ENCODE measurements at places on chromosomes 4 and X. TPM values are rescaled to one million over a fixed set of nuclear protein-coding genes. Genes with fewer than 3 reads are reported as not detected.

TENM3 gene
- 17.7 TPM for polyA plus RNA-seq

NDST3 gene
- not detected for polyA plus RNA-seq

DDX60 gene
- 5.0 TPM for polyA plus RNA-seq

POU3F4 gene
- polyA plus RNA-seq: not detected

PNCK gene
- 3.5 TPM for polyA plus RNA-seq

CENPVL3 gene
- 0.10 TPM for polyA plus RNA-seq

- no peak for DNase-seq
Measured at GRCh38 chr4:80027611-80028010, 45.4 kb downstream of the ANTXR2 start.

DNA sequence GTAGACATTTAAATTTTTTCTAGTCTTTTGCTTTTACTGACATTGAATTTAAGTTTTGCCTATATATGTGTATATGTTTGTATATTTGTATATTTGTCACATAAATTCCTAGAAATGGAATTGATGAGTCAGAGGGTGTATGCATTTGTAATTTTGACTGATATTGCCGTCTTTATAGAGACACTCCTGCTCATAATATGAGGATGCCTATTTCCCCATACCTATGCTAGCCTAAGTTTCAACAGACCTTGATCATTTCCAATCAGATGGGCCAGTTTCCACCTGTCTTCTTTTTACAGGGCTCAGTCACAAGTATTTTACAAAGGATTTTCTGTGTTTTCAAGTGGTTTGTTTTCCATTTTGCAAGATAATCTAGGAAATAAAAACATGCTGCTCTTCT, 10.8 kb downstream of the PDLIM5 start:
- no peak for DNase-seq

DNA sequence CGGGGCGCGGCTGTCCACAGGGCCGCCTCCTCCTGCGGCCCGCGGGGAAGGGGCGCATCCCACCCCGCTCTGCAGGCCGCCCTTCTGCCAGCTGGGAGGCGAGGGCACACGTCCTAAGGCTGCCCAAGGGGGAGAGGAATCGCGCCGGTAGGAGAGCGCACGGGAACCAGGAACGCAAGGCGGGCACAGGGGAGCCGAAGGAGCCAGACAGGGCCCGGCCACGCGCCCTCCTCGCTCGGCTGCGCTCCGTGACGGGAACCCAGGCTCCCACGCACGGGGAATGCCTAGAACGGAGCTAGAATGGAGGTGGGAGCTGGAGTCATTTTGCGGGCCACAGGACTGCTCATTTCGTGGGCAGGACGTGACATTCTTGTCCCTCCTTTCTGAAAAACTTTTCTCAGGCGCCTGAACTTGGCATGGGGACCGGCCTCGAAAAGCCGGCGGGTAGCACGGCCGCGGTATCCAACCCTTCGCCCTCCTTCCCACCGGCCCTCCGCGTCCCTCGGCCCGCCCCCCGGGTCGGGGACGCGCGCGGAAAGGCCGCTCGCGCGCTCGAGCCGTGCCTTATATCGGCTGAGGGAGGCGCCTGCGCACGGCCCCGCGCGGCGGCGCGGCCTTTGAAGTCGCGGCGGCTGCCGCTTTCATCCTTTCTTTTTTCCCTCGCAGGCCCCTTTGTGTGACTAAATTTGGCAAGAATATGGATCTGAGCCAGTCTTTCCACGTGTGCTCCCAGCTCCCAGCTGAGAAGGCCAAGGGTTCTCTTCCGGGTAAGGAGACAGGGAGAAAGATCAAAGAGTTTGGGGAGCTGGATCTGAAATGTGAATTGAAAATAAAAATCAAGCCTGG, 4.2 kb upstream of the LEF1 start:
- DNase-seq: peak; percentile 72

DNA sequence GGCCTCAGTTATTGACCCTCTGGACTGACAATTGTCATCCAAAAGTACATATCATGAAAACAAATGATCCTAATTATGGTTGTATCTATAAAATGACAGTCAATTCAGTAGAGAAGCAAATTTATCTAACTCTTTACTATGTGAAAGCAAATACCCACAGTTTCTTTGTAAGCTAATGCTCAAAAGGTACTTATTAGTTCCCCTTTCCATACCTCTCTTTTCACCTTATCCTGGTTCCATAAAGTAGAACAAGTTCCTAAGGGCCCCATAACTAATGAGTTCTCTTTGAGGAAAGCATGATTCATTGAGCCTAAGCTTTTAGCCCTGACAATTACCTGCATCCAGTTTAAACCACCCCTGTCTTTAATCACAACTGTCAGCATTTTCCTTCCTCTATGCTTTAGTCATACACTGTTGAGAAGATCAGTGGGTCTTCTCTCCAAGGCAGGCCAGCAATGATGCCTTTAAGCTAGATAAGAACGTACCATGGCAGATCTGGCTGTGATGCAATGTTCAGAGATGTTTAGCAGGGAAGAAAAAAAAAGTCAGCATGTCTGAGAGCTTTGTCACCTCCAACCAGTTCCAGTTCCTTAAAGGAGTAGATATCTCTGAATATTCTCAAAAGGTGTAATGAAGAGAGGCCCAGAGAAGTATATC, 179.7 kb upstream of the RASGEF1B start:
- DNase-seq: no peak

GRCh38 chr4:19224820-19225219, 1026.9 kb upstream of the SLIT2 start:
- no peak for DNase-seq

DNA sequence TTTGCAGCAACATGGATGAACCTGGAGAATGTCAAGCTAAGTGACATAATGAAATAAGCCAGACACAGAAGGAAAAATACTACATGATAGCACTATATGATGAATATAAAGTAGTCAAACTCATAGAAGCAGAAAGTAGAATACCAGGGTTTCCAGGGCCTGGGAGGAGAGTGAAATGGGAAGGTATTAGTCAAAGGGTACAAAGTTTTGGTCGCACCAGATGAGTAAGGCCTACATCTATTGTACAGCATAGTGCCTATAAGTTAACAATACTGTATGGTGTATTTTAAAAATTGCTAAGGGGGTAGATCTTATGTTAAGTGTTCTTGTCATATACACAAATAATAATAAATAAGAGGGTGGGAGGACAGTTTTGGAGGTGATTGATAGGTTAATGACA, 41.5 kb downstream of the ENOX2 start:
- DNase-seq: no peak

DNA sequence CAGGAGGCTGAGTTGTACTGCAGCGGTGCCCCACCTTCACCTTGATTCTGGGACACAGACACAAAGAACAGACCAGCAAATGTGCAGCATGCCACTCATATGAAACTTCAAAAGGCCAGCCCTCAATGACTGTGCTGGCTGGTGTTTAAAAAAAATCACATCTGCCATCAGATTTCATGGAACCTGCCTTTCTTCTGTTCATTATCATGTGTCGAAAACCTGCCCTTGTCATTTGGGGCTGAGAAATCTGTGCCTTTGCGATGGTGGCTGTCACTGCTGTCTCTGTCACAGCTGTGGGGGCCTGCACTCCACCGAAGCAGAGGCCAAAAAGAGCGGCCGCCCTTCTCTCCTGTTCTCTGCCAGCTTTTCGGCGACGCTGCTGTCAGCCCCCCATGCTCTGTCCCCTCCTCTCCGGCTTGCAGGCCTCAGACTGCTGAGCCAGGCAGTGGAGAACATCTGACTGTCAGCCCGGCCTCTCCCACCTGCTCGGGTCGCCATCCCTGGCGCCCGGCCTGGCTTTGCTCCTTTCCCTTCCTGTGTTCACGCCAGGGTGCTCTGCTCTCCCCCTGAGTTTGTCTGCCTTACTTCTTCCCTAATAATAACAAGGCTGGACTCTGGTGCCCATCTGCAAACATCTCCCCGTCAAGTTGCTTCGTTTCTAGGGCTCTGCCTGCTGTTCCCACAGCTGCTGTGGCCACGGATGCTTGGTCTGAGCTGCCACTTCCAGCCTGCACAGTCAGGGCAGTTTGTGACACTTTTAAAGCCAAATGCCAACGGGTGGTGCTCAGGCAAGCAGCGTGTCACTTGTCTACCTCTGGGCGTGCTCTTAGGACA, 355.2 kb downstream of the UNC5C start:
- DNase-seq: peak; percentile 8

- no peak for DNase-seq
Measured at GRCh38 chr4:173535165-173535902, 5.3 kb upstream of the HAND2 start.

- no peak for DNase-seq
Measured at GRCh38 chr4:13067077-13067476, 417.1 kb downstream of the RAB28 start.

DNA sequence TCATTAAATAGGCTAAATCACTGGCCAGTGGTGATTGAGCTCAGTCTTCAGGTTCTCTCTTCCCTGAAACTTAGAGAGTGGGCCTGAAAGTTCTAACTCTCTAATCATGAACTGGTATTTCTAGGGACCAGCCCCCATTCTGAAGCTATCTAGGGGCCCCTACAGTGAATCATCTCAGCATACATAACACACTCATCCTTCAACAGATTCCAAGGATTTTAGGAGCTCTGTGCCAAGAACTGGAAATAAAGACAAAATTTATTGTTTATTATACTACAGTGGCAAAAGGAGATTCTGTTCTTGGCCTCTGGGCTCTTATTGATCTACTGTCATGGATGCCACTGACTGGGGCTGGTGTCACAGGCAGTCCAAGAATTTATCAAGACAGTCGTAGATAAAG, 263.8 kb upstream of the IGFBP7 start:
- no peak for DNase-seq

DNA sequence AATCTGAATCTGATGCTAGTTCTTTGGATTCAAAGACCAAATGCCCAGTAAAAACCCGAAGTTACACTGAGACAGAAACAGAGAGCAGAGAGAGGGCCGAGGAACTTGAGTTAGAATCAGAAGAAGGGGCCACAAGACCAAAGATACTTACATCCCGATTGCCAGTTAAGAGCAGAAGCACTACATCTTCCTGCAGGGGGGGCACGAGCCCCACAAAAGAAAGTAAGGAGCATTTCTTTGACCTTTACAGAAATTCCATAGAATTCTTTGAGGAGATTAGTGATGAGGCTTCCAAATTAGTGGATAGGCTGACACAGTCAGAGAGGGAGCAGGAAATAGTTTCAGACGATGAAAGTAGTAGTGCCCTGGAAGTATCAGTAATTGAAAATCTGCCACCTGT, 309.3 kb downstream of the ANK2 start:
- no peak for DNase-seq

- no peak for DNase-seq
Measured at GRCh38 chr4:1567519-1567807, 116.7 kb downstream of the FAM53A start.

GRCh38 chrX:154348114-154348531, 26.3 kb downstream of the FLNA start:
- DNase-seq: no peak

- DNase-seq: no peak
Measured at GRCh38 chr4:75908555-75908954, 6.3 kb upstream of the PPEF2 start.

DNA sequence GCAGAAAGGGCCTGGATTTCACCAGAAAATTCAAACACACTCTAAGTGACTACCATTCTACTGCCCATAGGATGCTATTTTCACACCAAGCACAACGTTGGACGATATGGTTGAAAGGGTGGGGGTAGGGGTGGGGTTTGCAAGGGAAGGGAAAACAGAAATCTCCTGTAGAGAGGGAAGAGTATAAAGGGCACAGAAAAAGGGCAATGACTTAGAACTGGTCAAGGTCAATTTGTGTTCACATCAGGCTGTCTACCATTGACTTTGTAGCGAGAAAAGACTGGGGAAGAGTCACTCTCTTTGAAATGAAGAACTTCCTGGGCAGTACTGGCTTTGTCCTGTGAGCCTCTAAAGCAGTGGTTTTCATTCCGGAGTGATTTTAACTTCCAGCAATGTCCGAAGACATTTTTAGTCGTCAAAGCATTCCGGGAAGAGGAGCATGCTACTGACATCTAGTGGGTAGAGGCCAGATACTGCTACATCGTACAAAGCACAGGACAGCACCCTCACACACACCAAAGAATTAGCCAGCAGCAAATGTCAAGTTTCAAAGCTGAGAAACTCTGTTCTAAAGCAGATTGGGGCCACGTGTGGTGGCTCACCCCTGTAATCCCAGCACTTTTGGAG, 48.4 kb upstream of the SLC7A3 start:
- DNase-seq: peak; percentile 19

GRCh38 chrX:71666240-71667223, 814 bp upstream of the LOC101059915 start:
- no peak for DNase-seq

GRCh38 chrX:42366181-42366580, 411.8 kb downstream of the PPP1R2C start:
- DNase-seq: no peak

GRCh38 chr4:43339435-43339834, 446.9 kb downstream of the GRXCR1 start:
- DNase-seq: no peak
